ENCODE measurements at places on chromosomes 12 and 14.

GRCh38 chr12:131905081-131905629, 10.7 kb downstream of the ULK1 start:
- no peak overlapping the region for H3K4me3 ChIP-seq
- H3K36me3 ChIP-seq = peaks cover 2% of the 10 kb centered on the region
- H3K27me3 ChIP-seq = no peaks in the 10 kb centered on the region
- no peak overlapping the region for H3K27ac ChIP-seq

DNA sequence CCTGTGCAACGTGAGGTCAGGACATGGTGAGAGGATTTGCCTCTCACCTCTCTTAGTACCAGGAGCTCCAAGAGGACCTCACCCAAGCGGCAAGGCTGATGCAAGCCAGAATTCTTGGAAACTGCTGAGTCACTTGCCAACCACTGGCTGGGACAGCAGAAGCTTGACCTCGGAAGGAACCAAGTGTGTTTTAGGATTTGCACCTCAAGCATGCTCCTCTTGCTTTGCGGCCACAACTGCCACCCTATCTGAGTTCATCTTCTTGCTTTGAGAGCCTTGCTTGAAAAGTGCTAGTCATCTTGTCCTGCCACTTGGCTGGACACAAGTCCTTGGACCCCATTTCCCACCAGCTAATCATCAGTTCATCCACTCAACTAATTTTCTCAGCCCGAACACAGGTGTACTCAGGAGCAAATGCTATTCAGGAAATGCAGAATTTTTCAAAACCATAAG, 195.8 kb downstream of the SLC25A21 start:
- H3K4me3 ChIP-seq = no peak overlapping the region
- no peaks in the 10 kb centered on the region for H3K27me3 ChIP-seq
- DNase-seq = no peak
- no peaks in the 10 kb centered on the region for H3K36me3 ChIP-seq
- peak overlapping the region; percentile 43 for H3K27ac ChIP-seq
- no peaks in the 10 kb centered on the region for H3K4me1 ChIP-seq

DNA sequence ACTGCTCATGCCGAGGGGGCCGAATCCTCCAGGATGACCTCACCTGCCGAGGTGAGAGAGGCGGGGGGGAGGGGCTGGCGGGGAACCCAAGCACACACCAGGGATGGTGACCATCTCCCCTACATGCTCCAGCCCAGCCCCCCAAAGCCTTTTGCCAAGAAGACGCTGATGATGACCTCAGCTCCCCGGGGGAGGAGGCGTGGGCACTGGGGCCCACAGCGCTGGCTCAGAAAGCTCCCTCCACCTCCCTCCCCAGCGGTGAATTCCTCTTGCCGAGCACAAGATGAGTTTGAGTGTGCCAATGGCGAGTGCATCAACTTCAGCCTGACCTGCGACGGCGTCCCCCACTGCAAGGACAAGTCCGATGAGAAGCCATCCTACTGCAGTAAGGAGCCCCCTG, 23.7 kb upstream of the NXPH4 start:
- no peak overlapping the region for H3K4me3 ChIP-seq
- H3K27me3 ChIP-seq = no peaks in the 10 kb centered on the region
- no peak for DNase-seq
- H3K27ac ChIP-seq = no peak overlapping the region

- peaks cover 44% of the 10 kb centered on the region for H3K4me1 ChIP-seq
- H3K36me3 ChIP-seq = no peaks in the 10 kb centered on the region
- no peak overlapping the region for H3K4me3 ChIP-seq
- H3K27ac ChIP-seq = no peak overlapping the region
- peak; percentile 77 for DNase-seq
- H3K27me3 ChIP-seq = no peaks in the 10 kb centered on the region
Measured at GRCh38 chr12:27464220-27464554, 17.7 kb downstream of the SMCO2 start.

GRCh38 chr14:69624136-69624535, 12.7 kb downstream of the SUSD6 start:
- H3K27me3 ChIP-seq = no peaks in the 10 kb centered on the region
- peak overlapping the region; percentile 2 for H3K27ac ChIP-seq
- no peak overlapping the region for H3K4me3 ChIP-seq

GRCh38 chr14:31320922-31321766, 99.2 kb downstream of the HEATR5A start:
- H3K36me3 ChIP-seq = peaks cover 5% of the 10 kb centered on the region
- H3K27me3 ChIP-seq = no peaks in the 10 kb centered on the region
- DNase-seq = no peak
- H3K4me3 ChIP-seq = no peak overlapping the region
- H3K27ac ChIP-seq = no peak overlapping the region
- no peaks in the 10 kb centered on the region for H3K4me1 ChIP-seq

DNA sequence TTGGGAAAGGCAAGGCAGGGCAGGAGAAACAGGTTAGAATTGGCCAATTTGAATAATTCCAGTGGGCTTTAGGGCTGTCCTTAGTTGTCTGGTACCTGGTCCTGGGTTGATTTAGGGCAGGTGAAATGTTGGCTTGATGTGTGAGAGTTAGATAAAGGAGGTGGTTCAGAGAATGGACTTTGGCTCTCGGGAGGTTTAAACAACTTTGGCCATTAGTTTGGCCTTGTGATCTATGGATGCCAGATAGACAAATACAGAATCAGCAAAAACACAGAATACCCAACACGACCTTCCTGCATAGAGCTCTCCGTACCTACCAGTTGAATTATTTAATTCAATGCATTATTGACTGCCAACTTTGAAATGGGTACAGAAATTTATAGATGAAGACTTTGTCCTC, 35.1 kb downstream of the SCN8A start:
- no peaks in the 10 kb centered on the region for H3K36me3 ChIP-seq
- no peaks in the 10 kb centered on the region for H3K4me1 ChIP-seq
- no peak overlapping the region for H3K4me3 ChIP-seq
- H3K27me3 ChIP-seq = no peaks in the 10 kb centered on the region
- no peak overlapping the region for H3K27ac ChIP-seq

DNA sequence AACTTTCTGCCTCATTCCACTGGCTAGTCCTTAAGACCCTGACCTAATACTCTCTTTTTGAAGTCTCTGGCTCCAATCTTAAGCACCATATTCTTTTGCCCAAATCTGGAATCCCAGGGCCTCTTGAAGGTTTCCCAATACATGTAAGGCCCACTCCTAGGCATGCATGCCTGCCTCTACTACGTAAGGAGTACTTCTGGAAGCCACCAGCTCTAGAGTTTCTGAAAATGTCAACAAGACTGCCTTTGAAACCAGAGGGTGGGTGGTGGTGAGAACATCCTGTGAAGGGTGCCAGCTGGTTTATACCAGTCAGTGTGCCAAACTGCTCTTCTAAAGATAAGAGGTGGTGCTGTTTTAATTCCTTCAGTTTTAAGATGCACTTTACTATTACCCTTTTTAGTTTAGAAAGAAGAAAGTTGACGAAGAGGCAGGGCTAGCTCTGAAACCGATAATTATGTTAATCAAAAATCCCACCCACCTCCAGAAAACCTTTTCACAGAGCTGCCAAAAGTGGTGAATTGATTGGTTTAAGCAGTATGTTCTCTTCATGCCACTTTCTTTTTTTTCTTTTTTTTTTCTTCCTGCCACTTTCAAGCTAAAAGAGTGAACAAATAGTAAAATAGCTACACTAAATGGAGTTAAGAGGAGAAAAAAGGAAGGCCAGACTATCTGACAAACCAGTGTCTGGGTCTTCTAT, 8.7 kb upstream of the WDR89 start:
- peaks cover 8% of the 10 kb centered on the region for H3K4me1 ChIP-seq
- no peak overlapping the region for H3K27ac ChIP-seq
- no peaks in the 10 kb centered on the region for H3K27me3 ChIP-seq
- H3K4me3 ChIP-seq = no peak overlapping the region

GRCh38 chr12:13596714-13597113, 384.7 kb downstream of the GRIN2B start:
- H3K27ac ChIP-seq = no peak overlapping the region
- H3K4me1 ChIP-seq = peaks cover 8% of the 10 kb centered on the region
- no peak for DNase-seq
- H3K36me3 ChIP-seq = no peaks in the 10 kb centered on the region
- no peaks in the 10 kb centered on the region for H3K27me3 ChIP-seq

GRCh38 chr12:104058802-104059201, 5.5 kb upstream of the HCFC2 start:
- H3K27ac ChIP-seq = no peak overlapping the region
- no peaks in the 10 kb centered on the region for H3K27me3 ChIP-seq
- no peaks in the 10 kb centered on the region for H3K36me3 ChIP-seq
- no peak for DNase-seq
- peaks cover 4% of the 10 kb centered on the region for H3K4me1 ChIP-seq

DNA sequence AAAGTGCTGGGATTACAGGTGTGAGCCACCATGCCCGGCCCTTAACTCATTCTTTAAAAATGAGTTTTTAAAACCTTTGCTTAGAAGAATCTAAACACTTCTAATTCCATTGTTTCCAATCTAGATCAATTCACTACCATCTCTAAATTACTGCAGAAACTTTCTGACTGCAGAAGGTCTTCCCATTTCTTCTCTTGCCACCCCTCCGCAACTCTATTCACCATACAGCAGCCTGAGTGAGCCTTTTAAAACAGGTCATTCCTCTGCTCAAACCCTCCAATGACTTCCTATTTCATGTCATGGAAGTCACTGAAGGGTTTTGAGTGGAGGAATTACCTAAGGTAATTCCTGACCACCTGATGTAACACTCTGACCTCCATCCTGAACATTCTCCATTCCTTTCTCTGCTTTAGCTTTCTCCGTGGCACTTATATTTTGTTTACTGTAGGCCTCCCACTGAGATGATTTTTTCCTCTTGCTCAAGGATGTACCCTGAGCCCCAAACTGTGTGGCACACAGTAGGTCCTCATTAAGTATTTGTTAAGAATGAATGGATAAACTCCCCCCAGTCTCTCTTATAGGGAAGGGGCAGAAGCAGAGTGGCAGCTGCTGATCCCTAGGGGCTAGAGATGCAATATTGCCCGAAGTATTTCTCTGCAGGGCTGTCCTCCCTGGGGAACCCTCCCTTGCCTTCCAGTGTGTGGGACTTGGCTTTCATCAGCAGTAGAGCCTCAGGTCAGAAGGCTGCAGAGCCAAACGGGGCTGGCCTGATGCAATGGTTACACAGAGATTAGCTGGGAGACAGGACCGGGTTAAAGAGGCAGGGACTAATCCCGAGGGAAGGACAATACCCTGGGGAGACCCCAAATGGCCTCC, 1.2 kb downstream of the DDIT3 start:
- DNase-seq = no peak
- peaks cover 30% of the 10 kb centered on the region for H3K36me3 ChIP-seq
- peak overlapping the region; percentile 99 for H3K4me3 ChIP-seq
- peaks cover 48% of the 10 kb centered on the region for H3K4me1 ChIP-seq

DNA sequence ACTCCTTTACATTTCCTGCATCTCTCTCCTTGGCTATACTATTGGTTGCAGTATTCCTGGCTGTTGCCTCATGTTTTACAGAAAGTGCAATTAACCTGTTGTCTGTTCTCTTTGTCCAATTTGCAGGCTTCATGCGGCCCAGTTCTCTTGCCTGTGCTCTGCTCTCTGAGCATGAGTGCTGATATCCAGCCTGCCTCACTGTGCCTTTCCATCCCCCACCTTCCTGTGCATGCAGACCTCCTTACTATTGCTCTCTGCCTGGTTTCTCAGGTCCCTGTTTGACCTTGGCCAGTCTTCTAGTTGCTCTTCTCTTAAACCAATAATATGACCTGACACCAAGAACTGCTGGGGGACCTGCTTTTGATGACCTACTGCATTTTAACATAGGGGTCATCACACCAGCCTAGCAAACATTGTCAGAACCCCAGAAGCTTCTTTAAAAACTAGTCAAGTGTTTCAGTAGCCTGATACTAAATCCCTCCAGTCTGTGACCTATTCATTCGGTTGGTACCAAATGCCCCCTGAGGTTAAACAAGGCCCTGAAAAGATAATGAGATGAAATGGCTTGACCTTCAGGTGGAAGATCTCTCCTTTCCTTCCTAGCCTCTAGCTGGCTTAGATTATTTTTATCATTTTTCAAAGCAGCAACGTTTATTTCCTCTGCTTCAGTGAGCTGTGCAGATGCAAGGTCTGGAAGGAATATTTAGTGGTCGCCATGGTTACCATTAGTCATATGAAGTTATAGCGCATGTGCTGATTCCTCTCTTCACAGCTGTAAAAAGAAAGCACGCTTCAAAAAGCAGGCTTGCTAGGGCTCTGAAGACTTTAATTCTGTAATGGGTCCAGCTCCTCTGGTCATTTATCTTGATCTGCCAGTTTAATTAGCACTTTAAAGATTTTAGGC, 216.5 kb downstream of the PHLDA1 start:
- no peak overlapping the region for H3K4me3 ChIP-seq
- H3K27ac ChIP-seq = no peak overlapping the region
- no peaks in the 10 kb centered on the region for H3K36me3 ChIP-seq
- no peaks in the 10 kb centered on the region for H3K4me1 ChIP-seq

GRCh38 chr14:71324767-71325272, 417.6 kb downstream of the PCNX1 start:
- H3K4me3 ChIP-seq = peak overlapping the region; percentile 4
- DNase-seq = peak; percentile 76
- H3K4me1 ChIP-seq = peaks cover 20% of the 10 kb centered on the region
- no peak overlapping the region for H3K27ac ChIP-seq

DNA sequence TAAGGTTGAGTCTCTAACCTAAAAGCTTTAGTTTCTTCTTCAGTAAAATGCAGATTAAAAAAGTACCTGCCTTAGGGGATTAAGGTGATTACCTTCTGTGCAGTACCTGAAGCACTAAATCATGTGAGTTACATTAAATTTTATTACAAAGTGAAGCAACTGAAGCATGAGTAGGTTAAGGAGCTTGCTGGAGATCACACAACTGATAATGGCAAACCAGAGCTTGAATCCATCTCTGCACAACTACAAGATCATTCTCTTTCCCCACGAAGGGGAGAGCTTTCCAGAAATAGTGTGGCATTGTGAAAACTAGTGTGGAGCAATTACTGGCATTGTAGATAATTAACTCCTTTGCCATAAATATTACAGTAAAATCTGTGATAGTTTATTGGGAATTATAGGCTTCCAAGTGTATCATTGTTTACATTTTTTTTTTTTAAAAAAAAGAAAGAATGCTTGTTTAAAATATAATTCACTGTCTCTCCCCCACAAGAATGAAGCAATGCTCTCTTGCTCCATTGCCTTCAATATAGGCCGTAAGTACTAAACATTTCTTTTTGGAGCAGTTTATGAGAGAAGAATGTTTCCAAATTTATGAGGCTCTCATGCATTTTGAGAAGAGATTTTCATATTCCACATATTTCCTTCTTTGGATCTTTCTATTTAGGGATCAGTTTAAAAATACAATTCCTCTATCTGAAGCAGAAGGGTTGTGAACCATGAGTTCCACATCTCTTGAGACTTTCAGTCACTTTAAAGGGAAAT, 20.5 kb downstream of the SLC38A2 start:
- no peaks in the 10 kb centered on the region for H3K36me3 ChIP-seq
- H3K4me1 ChIP-seq = no peaks in the 10 kb centered on the region
- no peak for DNase-seq
- H3K4me3 ChIP-seq = no peak overlapping the region
- H3K27me3 ChIP-seq = no peaks in the 10 kb centered on the region
- no peak overlapping the region for H3K27ac ChIP-seq

- H3K4me1 ChIP-seq = no peaks in the 10 kb centered on the region
Measured at GRCh38 chr14:30264161-30264560, 294.8 kb upstream of the G2E3 start.

Data from common myeloid progenitor, CD34-positive (primary cell).